Cardiac muscle cell (in vitro differentiated cells and primary cell): ENCODE measurements at places on chromosomes 2 and 18.

DNA sequence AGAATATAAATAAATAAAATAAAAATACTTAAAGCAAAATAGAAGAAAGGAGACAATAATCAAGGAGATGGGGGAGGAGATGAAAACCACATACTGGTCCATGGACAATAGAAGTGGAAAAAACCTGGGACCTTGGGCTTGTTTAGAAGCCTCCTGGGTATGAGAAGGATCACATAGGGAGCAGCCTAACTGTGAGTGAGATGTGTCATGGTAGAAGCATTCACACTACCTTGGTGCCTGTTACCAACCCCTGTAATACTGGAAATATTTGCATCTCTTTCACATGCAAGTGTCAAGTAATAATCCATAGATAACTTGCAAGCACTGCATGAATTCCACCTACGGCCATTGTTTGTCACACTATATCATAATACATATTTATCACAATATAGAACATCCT is 23.2 kb upstream of the RNF103 start:
- no peak overlapping the region for H3K27ac ChIP-seq
- no peak overlapping the region for H3K4me3 ChIP-seq
- peaks cover 5% of the 10 kb centered on the region for H3K4me1 ChIP-seq
- no peaks in the 10 kb centered on the region for H3K36me3 ChIP-seq
- H3K27me3 ChIP-seq, result no peaks in the 10 kb centered on the region

DNA sequence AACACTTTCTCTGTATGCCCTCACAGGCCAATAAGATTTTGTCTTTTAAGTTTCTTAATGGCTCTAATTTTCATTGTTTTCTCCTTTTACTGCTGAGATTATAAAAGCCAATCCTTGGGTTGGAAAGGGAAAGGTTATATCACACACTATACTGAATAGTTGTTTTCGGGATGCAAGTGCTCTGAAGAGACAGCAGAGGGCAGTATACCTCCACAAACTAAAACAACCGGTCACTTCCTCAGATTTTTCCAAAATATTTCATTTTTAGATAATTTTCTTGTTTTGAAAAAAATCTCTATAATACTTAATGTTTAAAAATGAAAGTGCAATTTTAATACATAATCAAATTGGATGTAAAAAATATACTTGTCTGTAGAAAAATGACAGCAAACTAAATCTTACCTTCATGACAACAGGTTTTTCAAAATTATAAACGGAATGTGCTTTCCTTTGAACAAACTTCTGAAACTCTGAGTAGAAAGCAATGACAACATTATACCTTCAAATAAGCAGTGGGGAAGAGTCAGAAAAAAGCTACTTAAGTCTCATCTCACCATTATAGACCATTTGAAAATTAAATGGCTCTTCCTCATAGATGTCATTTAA is 82.7 kb downstream of the ORC4 start:
- no peak overlapping the region for H3K27ac ChIP-seq
- no peaks in the 10 kb centered on the region for H3K27me3 ChIP-seq
- H3K4me1 ChIP-seq, result no peaks in the 10 kb centered on the region
- no peak overlapping the region for H3K4me3 ChIP-seq
- DNase-seq, result peak; percentile 41

- no peak overlapping the region for H3K27ac ChIP-seq
- no peaks in the 10 kb centered on the region for H3K27me3 ChIP-seq
- DNase-seq, result peak; percentile 38
- H3K36me3 ChIP-seq, result no peaks in the 10 kb centered on the region
Observed at GRCh38 chr2:196278491-196278911, 107.1 kb upstream of the STK17B start.

GRCh38 chr18:41875094-41875780 is 79.8 kb upstream of the PIK3C3 start:
- no peak overlapping the region for H3K4me3 ChIP-seq
- no peaks in the 10 kb centered on the region for H3K4me1 ChIP-seq
- H3K36me3 ChIP-seq, result no peaks in the 10 kb centered on the region
- no peak overlapping the region for H3K27ac ChIP-seq
- no peaks in the 10 kb centered on the region for H3K27me3 ChIP-seq
- peak; percentile 69 for DNase-seq

DNA sequence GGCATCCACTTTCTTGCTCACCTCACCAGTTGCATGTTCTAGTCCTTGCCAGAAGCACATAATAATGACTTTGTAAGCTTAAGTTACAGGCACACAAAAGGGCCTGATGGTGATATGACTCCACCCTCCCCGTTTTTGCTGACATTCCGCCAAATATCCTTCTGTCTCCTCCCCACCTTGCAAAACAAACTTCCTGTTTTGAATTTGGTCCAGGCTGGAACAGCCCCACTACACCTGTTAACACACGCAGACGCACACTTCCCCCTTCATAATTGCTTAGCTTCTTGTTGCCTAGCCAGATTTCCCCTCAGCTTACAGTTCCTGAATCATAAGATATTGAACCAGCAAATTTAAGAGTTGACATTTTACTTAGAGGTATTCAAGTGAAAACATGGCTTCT is at the start of gene MGAT5:
Gene MGAT5 (plus strand): TSS at position 269 of the 400 bp plus-strand sequence. CDS start 332 bp downstream, outside the sequence.
- no peak within 1 kb of the TSS for H3K27ac ChIP-seq
- peaks cover 3% of the 10 kb centered on the region for H3K36me3 ChIP-seq
- H3K4me3 ChIP-seq, result no peak within 1 kb of the TSS
- DNase-seq, result no peak
- H3K27me3 ChIP-seq, result no peaks in the 10 kb centered on the region

- no peak overlapping the region for H3K4me3 ChIP-seq
- H3K27ac ChIP-seq, result no peak overlapping the region
- DNase-seq, result peak; percentile 37
- no peaks in the 10 kb centered on the region for H3K36me3 ChIP-seq
- H3K27me3 ChIP-seq, result no peaks in the 10 kb centered on the region
Observed at GRCh38 chr18:58195278-58195765, 151.3 kb downstream of the NEDD4L start.

DNA sequence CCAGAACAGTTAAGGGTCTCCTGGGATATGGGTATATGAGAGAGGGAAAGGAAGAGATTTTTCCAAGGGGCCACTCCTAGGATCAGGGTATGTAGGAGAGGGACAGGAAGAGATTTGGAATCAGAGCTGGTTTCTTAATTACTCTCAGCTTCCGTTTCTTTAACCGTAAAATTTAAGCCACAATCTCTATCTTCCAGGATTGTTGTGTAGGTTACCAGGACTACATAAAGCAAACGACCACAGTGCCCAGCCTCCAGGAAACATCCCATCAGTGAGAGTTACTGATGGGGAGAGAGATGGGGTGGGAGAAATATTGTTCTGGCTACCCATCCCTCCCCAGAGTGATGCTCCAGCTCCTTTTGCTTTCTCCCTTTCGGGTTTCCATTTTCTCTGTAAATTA is 114.6 kb upstream of the THUMPD2 start:
- no peak for DNase-seq
- H3K36me3 ChIP-seq, result no peaks in the 10 kb centered on the region
- no peak overlapping the region for H3K27ac ChIP-seq
- H3K4me3 ChIP-seq, result no peak overlapping the region
